Tracheal epithelial cell (primary cell): ENCODE measurements at places on chromosomes 3 and 15. TPM values are rescaled to one million over a fixed set of nuclear protein-coding genes. Genes with fewer than 3 reads are reported as not detected.

TRH gene
- total RNA-seq: not detected in 2 replicates

MAP1A gene
- 0.21 and 0.24 TPM in 2 replicates for total RNA-seq

GOLGA6A gene
- not detected in 2 replicates for total RNA-seq

DIPK2A gene
- 29.6 and 63.4 TPM in 2 replicates for total RNA-seq

HDAC11 gene
- 14.7 and 35.0 TPM in 2 replicates for total RNA-seq
